Right atrium auricular region (tissue), 2 donors: ENCODE measurements at places on chromosomes 2 and 18. TPM values are rescaled to one million over a fixed set of nuclear protein-coding genes. Genes with fewer than 3 reads are reported as not detected.

Gene THUMPD2
- 9.4 TPM for total RNA-seq

GRCh38 chr18:69622184-69622583 is 221.5 kb downstream of the DOK6 start:
- no peaks in the 10 kb centered on the region for H3K36me3 ChIP-seq
- DNase-seq, result no peak
- no peak overlapping the region for H3K27ac ChIP-seq
- no peaks in the 10 kb centered on the region for H3K4me1 ChIP-seq

Gene MSTN
- 0.12 TPM for total RNA-seq

Gene SCN3A
- total RNA-seq, result 1.0 TPM

GRCh38 chr2:168530982-168531622 is 75.0 kb downstream of the CERS6 start:
- H3K27me3 ChIP-seq, result no peaks in the 10 kb centered on the region
- H3K36me3 ChIP-seq, result no peaks in the 10 kb centered on the region
- H3K27ac ChIP-seq, result peak overlapping the region; percentile 93
